ENCODE measurements at places on chromosomes 7 and 10.

GRCh38 chr10:6161921-6162320 is 40.8 kb upstream of the PFKFB3 start:
- H3K36me3 ChIP-seq: peaks cover 3% of the 10 kb centered on the region
- no peak for DNase-seq
- no peak overlapping the region for H3K27ac ChIP-seq
- H3K4me3 ChIP-seq: no peak overlapping the region

DNA sequence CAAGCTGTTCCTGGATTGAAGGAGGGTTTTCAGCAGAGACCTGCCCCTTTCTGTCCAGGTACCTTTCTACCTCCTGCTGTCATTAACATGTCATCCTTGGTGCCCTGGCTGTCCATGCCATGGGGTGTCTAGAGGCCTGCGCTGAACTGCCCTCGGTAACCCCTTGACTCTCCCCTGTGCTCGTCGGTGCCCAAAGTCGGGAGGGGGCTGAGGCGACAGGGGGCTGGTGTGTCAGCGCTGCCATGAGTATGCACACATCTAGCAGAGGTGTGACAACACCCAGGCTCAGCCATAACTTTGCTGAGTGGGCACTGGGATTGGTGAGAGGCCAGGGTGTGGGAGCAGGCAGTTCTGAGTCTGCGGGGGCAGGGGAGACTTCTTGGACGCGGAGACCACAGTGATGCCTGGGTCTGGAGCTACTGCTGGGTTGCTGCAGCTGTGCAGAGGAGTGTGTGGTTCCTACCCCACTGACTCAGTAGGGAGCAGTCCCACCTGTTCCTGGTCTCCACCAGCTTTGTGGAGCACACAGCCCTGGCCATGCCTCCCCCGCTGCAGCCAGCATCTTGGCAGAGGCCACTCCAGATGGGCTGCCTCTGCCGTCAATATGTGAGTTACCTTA is 376.2 kb upstream of the SEMA3C start:
- H3K27ac ChIP-seq: no peak overlapping the region
- DNase-seq: no peak
- H3K27me3 ChIP-seq: no peaks in the 10 kb centered on the region
- no peak overlapping the region for H3K4me3 ChIP-seq
- H3K36me3 ChIP-seq: no peaks in the 10 kb centered on the region

- no peak overlapping the region for H3K4me3 ChIP-seq
- no peak overlapping the region for H3K27ac ChIP-seq
- no peaks in the 10 kb centered on the region for H3K36me3 ChIP-seq
Measured at GRCh38 chr10:30819341-30820181, 190.0 kb upstream of the LYZL2 start.

GRCh38 chr7:106890952-106891351 is 25.9 kb downstream of the PIK3CG start:
- DNase-seq: no peak
- H3K27ac ChIP-seq: no peak overlapping the region
- no peak overlapping the region for H3K4me3 ChIP-seq
- no peaks in the 10 kb centered on the region for H3K27me3 ChIP-seq
- H3K36me3 ChIP-seq: no peaks in the 10 kb centered on the region

GRCh38 chr10:121311812-121312443 is 286.3 kb downstream of the FGFR2 start:
- DNase-seq: no peak
- H3K36me3 ChIP-seq: peaks cover 3% of the 10 kb centered on the region
- H3K27ac ChIP-seq: peak overlapping the region; percentile 56
- H3K4me3 ChIP-seq: no peak overlapping the region
- no peaks in the 10 kb centered on the region for H3K27me3 ChIP-seq

DNA sequence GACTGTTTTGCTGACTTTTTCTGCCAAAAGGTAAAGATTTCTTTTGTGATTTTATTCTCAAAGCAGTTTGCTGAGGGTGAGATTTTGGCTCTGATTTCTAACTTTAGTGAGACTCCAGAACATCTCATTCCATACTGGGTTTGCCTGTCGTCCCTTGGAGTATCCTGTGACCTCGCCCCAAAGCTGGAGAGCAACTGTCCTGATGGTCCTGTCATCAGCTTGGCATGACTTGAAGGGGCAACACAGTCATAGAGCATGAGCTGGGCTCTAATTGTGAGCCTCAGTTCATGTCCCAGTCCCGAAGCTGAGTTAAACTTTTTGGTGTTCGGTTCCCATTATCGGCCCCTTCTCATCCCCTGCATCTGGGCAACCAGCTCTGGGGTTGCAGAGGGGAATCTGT is 23.4 kb downstream of the C10orf90 start:
- no peaks in the 10 kb centered on the region for H3K4me1 ChIP-seq
- no peak overlapping the region for H3K27ac ChIP-seq
- H3K36me3 ChIP-seq: no peaks in the 10 kb centered on the region
- no peak overlapping the region for H3K4me3 ChIP-seq

Data from progenitor cell of endocrine pancreas (in vitro differentiated cells).